Activated T-cell treated with anti-CD3 and anti-CD28 coated beads, Interleukin-2, amount 50 U/mL, for 72 hours (primary cell): ENCODE measurements at places on chromosomes 4 and X. TPM values are rescaled to one million over a fixed set of nuclear protein-coding genes. Genes with fewer than 3 reads are reported as not detected.

DNA sequence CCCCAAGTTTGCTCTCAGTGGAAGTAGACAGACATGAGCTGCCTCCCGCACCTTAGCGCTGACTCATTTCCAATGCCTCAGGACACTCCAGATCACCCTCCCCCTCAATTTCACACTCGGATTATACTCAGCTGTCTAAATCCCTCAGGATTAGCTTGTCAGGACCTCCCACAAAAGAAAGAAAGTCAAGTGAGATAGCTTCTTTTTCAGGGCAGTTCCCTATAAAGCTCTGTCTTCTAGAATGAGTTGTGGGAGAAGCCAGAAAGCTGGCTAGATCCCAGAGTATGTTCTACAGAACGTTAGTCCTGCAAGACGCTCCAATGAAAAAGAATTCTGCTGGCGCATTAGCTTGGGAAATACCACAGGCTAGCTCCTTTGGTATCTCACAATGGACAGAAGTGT is 51.2 kb upstream of the MTNR1A start:
- DNase-seq: no peak

The HTR2C gene
- total RNA-seq: not detected

DNA sequence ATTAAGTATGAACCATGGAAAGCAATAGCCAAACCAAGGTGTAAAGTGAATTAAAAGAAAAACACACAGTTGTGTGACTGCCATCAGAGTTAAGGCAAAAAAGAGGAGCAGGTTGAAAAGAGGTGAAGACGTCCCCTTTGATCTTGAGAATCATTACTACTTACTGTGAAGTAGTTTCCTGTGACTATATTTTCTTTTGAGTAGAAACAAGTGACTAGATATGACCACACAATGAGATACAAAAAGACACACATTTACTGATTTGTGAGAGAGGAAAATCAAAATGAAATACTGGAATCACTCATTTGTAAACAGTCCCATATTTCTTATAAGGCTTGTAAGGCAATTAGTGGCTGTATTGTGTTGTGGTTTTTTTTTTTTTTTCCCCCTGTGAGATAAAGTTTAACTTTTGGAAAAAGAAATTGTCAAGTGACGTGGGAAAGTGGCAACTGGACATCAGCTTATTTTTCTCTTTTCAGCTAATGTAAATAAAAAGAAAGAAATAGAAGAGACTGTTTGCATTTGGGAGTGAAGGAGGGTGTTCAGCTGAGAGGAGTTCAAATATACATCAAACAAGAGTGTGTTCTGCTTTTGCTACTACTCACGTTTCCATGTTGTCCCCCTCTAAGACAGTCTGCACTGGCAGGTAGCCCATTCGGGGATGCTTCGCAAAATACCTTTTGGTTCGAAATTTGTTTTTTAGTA is 106.4 kb upstream of the FTHL17 start:
- no peak for DNase-seq

GRCh38 chr4:47824840-47825239 is 13.0 kb downstream of the CORIN start:
- DNase-seq: no peak

GRCh38 chr4:74096265-74096980 is 2.6 kb downstream of the CXCL2 start:
- no peak for DNase-seq

The CXorf49 gene
- not detected for total RNA-seq

DNA sequence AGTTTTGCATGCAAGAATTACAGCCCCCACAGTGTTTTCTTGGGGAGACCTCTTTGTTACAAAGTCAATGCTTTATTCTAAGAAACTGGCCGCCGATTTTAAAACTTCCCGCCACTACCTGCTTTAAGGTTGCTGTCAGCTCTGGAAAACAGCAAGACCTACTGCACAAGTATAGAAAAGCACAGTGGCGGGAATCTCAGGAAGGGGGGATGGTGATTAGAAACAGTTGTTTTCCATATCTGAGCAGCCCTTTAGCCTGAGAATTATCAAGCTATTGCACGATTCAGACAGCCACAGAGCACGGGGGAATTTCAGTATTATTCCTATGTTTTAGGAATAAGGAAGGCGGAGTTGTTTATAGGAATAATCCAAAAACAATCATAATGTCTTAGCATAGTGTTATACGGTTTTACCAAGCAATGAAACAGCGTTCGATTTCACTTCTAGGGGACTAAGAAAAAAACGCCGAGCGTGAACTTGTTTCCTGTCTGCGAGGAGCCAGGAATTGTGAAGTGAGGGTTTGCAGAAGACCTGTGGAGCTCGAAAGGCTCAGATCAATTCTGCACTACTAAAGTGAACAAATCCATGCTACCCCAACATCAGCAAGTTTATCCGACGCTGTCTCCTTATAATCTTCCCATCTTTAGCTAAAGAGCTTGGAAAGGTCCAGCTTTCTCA is 81.3 kb downstream of the HMGN5 start:
- DNase-seq: peak; percentile 3
